ENCODE measurements at places on chromosomes 13 and 19.

DNA sequence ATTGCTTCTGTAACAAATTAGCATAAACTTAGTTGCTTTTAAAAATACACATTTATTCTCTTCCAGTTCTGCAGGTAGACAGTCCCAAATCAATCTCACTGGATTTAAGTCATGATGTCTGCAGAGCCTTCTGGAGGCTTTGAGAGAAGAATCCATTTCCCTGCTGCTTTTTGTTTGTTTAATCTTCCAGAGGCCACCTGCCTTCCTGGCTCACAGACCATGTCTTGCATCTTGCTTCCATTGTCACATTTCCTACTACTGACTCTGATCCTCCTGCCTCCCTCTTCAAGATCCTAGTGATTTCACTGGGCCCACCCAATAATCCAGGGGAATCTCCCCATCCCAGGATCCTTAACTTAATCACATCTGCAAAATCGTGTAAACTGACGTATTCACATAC, 473.3 kb downstream of the ITGBL1 start:
- DNase-seq, result no peak

GRCh38 chr13:92838786-92839185, 387.8 kb upstream of the GPC6 start:
- no peak for DNase-seq

- DNase-seq, result peak; percentile 38
These were observed 306 bp downstream of the ZNF540 start for GRCh38 chr19:37594982-37595382.

DNA sequence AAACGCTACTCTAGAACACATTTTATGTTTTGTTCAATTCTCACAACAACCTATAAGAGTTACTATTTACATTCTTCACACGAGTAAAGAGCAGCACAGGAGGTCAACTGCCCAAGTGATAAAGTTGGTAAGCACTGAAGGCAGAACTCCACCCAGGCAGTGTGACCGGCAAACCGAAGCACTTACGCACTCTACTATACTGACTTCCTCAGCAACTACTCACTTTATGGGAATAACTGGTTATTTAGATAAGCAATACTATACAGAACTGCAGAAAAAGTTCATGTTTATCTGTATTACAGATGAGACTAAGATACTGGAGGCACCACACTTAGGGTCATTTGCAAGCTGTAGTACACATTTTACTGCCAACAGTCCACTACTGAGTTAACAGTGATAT, 28.8 kb downstream of the FOXO1 start:
- no peak for DNase-seq

DNA sequence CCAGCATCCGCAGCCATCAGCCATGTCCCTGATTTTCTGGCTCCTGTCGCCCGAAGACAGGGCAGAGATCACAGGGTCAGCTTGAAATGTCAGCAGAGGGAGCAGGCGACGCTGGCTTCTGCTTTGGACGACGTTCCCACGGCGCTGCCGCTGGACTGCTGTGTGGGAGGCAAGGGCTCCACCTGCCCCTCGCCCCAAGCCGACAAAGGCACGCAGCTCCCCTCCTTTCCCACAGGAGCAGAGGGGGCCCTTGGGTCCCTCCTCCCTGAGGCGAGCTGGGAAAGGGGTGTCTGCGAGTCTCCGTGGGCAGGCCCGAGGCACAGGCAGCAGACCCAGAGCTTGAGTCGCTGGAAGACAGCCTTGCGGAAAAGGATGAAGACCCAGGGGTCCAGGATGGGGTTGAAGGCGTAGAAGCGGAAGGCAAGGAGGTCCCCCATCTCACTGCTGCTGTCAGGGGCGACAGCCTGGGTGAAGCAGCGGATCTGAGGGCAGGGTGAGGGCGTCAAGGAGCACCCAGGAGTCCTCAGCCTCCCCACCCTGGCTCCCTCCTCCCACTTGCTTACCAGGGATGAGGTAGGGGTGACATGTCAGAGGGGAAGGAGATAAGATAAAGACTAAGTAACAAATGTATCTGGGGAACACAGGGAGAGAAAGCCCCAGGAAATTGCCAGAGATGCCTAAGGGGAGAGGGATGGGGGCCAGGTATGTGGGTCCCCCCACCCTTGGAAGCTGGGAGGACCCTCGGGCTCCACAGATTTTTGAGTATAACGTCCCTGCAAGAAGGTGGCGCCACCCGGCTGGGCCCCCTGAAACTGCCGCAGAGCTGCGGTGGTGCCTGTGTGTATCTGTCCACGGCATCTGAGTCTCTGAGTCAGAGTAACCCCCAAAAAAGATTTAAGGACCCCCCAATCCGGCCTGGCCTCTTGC, 3.4 kb downstream of the PTGIR start:
- no peak for DNase-seq

DNA sequence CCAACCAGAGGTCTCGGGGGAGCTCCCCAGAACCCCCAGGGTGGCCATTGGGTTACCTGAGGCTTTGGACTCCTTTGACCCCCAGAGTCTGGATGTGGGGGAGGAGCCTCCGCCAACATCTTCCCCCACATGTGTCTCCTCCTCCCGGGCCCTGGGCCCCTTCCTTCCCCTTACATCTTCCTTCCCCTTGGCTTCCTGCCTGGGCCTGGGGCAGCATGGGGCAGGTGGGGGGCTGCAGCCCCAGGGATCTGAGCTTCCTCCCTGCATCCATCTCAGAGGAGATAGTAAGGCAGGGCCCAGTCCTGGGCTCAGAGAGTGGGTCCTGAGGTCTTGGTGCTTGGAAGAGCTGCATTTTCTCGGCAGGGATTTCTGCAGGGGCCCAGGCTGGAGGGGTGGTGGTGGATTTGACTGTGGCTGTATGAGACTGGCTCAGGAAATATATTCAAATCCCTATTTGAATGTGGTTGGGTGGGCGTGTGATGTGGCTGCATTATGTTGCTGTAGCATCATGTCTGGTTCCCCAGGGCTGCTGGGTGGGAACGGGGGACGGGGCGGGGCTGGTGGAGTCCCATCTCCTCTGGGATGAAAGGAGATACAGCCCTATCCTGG, 919 bp downstream of the VAV1 start:
- DNase-seq, result peak; percentile 45

DNA sequence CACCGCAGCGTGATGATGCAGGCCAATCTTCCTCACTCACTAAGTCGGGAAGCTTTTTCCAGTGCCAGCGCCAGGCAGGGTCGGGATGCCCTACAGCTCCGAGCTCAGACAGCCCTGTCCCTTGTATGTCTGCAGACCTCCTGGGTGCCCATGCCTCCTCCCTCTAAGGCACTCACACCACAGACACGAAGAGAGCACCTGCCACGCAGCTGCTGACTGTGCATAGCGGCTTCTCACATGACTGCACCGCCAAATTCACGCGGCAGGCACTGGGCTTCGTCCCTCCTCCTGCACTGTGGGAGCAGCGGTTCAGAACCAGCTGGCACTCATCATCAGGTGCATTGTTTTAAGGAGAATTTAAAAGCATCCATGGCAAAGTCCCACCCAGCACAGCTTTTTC, 88.1 kb downstream of the SLC7A1 start:
- no peak for DNase-seq

DNA sequence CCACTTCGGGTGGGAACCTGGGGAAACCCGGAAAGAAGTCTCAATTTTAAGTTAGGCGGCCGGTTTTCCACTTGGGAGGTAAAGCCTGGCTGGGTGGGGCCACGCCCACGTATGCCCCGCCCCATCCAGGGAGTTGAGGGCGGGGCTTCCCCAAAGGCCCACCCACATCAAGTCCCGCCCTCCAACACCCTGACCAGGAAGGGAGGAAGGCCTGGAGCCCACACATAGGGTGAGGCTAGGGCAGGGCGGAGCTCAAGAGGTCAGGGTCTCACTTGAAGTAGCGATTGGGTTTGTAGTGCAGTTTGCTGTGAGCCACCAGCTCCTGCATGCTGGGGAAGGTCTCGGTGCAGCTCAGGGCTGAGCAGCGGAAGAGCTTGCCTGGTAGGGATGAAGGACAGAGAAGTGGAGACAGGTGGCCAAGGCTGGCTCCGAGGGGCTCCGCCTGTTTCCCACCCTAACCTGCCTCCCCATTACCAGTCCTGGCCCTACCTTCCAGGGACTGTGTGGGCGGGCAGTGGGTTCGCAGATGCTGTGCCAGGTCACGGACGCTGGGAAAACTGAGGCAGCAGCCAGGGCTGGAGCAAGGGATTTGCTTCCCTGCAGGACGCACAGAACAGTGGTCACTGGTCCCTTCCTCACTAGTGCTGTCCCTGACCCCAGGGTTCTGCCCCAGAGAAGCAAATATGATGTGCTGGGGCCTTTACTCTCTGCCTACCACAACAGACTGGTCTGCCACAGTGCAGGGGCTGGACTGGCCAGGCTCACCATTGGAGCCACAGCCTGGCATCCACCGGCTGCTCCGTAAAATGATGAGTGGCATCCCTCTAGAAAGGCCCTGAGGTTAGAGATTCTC, 1.6 kb downstream of the ZNF414 start:
- no peak for DNase-seq

DNA sequence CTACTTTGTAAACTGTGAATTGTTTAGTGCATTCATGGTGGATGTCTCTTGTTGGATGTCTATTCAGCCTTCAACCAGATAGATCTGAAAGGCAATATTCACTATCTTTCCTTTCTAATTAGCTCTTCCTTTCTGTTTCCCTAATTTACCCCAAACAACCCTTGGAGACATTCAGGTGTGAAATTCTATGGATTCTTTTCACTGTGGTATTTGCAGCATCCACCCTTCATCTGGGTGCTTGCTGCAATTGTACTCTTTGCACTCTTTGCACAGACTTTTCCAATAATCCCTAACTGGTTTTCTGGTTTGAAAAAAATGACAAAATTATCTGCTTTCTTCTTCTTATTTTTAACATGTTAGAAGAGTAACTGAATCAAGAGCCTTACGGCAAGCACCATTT, 56.5 kb downstream of the KL start:
- no peak for DNase-seq

DNA sequence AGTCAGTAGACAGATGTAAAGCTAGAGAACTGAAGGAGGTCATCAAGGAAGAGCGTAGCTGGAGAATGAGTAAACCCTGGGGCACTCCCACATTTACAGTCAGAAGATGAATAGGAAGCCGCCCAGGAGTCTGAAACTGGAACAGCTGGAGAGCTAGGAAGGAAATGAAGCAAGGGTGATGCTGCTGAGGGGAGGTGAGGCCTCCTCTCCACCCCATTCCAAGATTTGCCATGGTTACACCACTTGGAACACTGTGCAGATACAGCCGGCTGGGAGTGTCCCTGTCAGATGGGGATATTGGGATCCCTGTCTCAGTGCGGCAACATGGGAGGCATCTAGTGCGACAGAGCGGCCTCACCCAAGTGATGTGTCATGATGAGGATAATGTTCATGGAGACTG, 51.8 kb upstream of the GPI start:
- no peak for DNase-seq

GRCh38 chr13:41284512-41285288, 21.3 kb upstream of the MTRF1 start:
- DNase-seq, result no peak

GRCh38 chr19:50292216-50292827, 36.9 kb downstream of the KCNC3 start:
- no peak for DNase-seq

- no peak for DNase-seq
These were observed 43.3 kb downstream of the TNFSF11 start for GRCh38 chr13:42617221-42617620.

- no peak for DNase-seq
These were observed 1.1 kb downstream of the ARL11 start for GRCh38 chr13:49629196-49629938.

GRCh38 chr13:99733346-99733745, 232.1 kb downstream of the TM9SF2 start:
- DNase-seq, result no peak

DNA sequence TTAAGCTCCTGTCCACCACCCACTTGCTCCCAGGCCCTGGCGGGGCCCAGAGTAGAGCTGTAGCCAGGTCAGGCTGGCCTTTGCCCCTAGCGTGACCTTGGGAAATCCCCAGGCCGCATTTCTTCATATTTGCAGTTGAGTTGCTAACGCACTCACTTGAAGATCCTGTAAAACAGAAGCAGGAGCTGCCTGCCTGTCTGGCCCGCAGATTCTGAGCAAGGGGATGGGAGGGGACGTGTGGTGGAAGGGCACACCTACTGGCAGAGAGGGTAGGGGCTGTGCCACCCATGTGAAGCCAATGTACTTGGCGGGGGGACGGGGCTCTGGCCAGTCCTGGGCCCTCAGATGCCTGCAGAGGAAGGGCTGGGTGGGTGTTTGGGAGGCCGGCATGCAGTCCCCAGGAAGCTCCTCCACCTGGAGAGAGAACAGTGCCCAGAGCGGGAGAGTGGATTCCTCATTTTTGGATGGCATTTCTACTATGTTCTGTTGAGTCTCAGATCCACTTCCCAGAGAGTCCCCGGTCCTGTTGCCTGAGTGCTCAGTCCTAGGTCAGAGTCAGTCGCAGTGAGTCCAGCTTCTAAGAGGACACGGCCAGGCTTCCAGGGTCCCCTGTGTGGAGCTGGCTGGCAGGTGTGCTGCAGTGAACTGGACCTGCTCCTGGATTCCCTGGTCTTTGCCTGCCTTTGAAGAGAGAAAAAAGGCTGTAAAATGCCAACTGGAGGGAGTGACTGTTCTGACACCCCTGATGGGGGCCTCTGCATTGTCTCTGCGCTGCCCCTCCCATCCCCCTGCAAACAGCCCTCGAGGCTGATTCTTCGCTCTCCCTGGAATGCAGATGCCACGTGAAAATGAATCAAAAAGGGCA, 62.9 kb downstream of the GGACT start:
- DNase-seq, result no peak

- no peak for DNase-seq
These were observed 20.6 kb downstream of the STK24 start for GRCh38 chr13:98556142-98556816.

DNA sequence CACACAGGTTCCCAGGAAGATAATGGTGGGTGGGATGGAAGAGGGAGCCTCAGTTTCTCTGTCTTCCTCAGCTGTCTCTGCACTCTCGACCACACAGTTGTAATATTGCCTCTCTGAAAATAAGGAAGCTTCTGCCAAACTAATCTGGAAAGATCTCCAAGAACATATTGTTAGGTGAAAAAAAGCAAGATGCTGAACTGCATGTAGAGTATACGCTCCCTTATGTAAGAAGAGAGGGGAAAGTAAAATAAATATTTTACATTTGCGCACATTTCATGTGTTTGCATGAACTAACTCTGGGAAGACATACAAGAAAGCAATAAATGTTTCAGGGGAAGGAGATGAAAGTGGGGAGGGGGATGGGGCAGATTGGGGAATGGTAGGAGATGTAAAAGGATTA, 41.9 kb upstream of the CACNA1A start:
- no peak for DNase-seq
